ENCODE measurements at places on chromosomes 11 and 22. TPM values are rescaled to one million over a fixed set of nuclear protein-coding genes. Genes with fewer than 3 reads are reported as not detected.

OVOL1 gene
- total RNA-seq, result not detected

SYTL2 gene
- 68.8 TPM for total RNA-seq

SCUBE2 gene
- 0.40 TPM for total RNA-seq

LYVE1 gene
- total RNA-seq, result not detected

DNA sequence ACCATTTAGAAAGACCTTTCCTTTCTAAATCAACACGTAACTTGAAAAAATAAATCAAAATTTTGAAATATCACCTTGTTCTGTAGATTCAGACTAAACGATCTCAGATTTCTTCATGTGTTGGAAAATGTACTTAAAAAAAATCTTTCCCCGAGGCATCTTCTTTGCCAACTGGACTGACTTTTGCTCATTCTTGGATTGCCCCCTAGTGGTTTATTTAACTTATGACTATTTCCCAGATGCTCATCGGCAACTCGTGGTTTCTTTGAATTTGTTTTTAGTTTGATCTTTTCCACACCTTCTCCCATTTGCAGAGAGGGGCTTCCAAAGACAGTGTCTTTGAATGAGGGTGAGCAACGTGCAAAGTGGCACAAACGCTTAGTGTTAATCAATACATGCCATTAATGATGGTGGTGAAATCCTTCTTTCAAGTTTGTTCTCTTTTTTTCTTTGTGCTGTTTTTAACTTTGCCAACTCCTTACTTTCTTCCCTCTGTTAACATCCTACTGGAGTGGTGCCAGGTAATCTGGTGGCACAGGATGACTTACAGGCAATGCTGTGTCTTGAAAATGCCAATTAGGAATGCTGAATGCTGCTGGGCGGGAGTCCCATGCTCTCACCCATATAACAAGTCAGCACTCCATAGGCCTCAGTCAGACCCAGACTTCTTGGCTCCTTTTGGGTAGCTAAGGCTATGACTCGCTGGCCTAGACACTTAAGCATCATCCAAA lies 18.3 kb downstream of the PRSS23 start:
- no peak overlapping the region for H3K27ac ChIP-seq
- peaks cover 3% of the 10 kb centered on the region for H3K27me3 ChIP-seq
- H3K36me3 ChIP-seq, result no peaks in the 10 kb centered on the region
- DNase-seq, result no peak
- H3K4me1 ChIP-seq, result peaks cover 24% of the 10 kb centered on the region

DNA sequence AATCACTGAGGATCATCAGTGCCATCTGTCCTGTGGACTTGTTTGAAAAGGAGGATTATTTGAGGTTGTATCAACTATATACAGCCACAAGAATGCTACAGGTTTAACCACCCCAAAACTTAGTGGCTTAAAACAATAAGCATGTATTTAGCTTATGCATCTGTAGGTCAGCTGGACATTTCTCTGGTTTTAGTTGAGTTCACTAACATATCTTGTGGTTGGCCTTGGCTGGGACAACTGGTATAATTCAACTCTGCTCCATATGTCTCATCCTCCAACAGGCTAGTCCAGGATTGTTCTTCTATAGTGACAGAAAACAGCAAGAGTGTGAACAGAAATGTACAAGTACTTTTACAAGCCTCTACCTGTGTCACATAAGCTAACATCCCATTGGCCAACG lies 49.9 kb upstream of the SOX6 start:
- H3K4me3 ChIP-seq, result no peak overlapping the region
- no peaks in the 10 kb centered on the region for H3K36me3 ChIP-seq
- H3K27me3 ChIP-seq, result no peaks in the 10 kb centered on the region
- DNase-seq, result no peak

DNA sequence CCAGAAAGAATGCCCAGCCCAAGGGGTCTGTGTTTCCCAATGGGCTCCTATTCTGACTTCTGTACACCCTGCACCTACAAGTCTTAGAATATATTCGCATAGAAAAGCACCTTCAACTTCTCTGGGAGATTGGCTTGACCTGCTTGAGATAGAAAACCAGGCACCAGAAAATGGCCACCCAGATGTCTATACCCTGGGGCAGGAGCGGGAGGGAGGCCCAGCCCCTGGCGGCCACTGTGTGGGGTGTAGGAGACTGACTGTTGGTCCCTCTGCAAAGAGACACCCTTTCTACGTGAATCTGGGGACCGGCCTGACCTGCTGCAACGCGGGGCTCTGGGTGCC lies 8.5 kb downstream of the DENND6B start:
- no peaks in the 10 kb centered on the region for H3K27me3 ChIP-seq
- no peak overlapping the region for H3K27ac ChIP-seq
- no peaks in the 10 kb centered on the region for H3K36me3 ChIP-seq
- peaks cover 12% of the 10 kb centered on the region for H3K4me1 ChIP-seq
- no peak for DNase-seq

GRCh38 chr11:9516113-9516512 lies 55.3 kb downstream of the ZNF143 start:
- peaks cover 43% of the 10 kb centered on the region for H3K36me3 ChIP-seq
- H3K4me3 ChIP-seq, result no peak overlapping the region
- DNase-seq, result no peak
- H3K27me3 ChIP-seq, result no peaks in the 10 kb centered on the region

DNA sequence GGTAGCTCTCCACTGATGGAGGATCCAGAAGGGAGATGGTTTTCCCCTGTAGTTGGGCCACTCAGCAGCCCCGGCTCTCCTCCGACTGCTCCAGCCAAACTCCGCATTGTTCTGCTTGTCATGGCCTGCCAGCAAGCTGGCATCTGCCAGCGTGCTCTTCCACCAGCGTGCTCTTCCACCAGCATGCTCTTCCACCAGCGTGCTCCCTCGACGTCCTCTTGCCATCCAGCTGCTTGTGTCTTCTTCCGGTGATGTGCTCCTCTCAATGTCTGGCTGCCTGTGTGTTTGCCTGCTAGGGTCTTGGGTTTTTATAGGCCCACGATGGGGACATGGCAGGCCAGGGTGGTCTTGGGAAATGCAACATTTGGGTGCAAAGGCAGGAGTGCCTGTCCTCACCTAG lies 43.5 kb upstream of the GNAZ start:
- H3K27ac ChIP-seq, result no peak overlapping the region
- no peak overlapping the region for H3K4me3 ChIP-seq
- no peaks in the 10 kb centered on the region for H3K36me3 ChIP-seq
- no peaks in the 10 kb centered on the region for H3K27me3 ChIP-seq

DNA sequence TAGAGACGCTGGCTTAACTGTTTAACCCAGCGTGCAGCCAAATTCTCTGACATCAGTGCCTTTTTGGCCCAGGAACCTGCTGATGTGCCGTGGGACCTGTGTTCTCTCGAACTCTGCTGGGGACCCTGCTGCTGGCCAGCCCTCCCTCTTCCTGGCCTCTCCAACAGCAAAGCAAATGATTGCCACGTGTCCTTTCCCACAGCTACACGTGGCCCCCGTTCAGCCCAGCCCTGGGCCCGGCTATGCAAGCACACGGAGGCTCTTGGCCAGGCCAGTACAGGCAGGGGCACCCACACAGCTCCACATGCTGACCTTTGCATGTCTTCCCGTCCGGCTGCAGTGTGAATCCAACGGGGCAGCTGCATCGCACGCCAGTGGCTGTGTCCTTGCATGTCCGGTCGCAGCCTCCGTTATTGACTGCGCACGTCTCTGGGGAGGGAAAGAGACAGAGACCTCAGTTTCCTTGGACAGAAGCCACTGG lies 51.6 kb upstream of the TTLL12 start:
- H3K36me3 ChIP-seq, result no peaks in the 10 kb centered on the region
- DNase-seq, result no peak
- no peak overlapping the region for H3K27ac ChIP-seq
- H3K4me3 ChIP-seq, result no peak overlapping the region
- no peaks in the 10 kb centered on the region for H3K4me1 ChIP-seq

DNA sequence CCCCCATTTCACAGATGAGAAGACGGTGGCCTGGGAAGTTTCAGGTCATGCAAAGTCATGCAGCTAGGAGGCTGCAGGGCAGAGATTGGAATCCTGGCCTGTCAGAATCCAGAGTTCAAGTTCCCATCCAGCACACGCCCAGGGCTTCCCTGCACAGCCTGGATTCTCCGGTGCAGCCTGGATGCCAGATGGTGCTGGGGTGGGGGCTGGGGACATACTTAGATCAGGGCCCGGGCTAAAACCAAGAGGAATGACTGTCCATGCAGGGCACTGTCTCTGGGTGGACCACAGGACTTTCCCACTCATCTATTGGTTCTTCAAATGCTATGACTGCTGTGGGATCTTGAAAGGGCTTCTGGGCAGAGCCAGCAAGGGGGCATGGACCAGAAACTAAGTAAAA lies 24.6 kb downstream of the LMO1 start:
- H3K4me3 ChIP-seq, result no peak overlapping the region
- H3K4me1 ChIP-seq, result no peaks in the 10 kb centered on the region
- no peak for DNase-seq
- peaks cover 11% of the 10 kb centered on the region for H3K27me3 ChIP-seq
- no peaks in the 10 kb centered on the region for H3K36me3 ChIP-seq

GRCh38 chr11:76978818-76979217 lies 55.4 kb upstream of the B3GNT6 start:
- no peak overlapping the region for H3K4me3 ChIP-seq
- no peak for DNase-seq
- H3K27me3 ChIP-seq, result no peaks in the 10 kb centered on the region
- H3K27ac ChIP-seq, result no peak overlapping the region

DNA sequence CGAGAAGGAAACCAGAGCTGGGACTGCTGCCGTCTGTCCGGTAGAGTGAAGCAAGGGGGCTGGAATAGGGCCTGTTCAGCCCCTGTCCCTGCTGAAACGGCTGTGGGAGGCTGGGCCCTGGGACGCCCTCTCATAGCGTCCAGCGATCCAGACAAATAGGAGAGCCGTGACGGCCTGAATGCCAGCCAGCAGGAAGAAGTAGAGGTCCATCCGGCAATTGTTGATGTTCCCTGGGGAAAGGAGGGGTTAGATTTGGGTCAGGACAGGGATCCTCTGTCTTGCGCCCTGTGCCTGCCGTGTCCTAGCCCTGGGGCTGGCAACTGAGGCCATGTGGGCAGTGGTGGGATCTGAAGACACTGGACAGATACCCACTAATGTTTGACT lies 12.9 kb downstream of the TMEM132A start:
- peaks cover 4% of the 10 kb centered on the region for H3K27me3 ChIP-seq
- no peak for DNase-seq
- H3K4me1 ChIP-seq, result no peaks in the 10 kb centered on the region
- H3K36me3 ChIP-seq, result no peaks in the 10 kb centered on the region

GRCh38 chr11:64224151-64224890 lies 1.7 kb downstream of the TRPT1 start:
- peak overlapping the region; percentile 84 for H3K4me3 ChIP-seq
- H3K27ac ChIP-seq, result peak overlapping the region; percentile 80
- H3K36me3 ChIP-seq, result no peaks in the 10 kb centered on the region
- no peaks in the 10 kb centered on the region for H3K27me3 ChIP-seq

DNA sequence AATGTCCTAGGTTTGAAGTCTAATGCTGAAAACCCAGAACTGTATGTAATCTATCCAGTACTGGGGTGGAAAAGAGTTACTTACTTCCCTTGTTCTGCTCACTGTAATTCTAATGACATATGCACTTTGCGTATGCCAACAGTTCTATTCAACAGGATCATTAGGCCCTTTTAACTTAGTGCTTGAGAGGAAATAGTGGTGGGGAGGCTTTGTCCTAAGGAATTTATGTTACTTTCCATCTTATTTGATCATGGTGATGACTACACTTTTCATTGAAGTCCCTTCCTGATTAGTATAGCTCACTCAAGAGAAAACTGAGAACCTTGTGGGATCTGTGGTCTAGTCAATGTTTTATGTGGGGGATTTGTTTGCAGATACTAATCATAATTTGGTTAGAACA lies 348.2 kb downstream of the GUCY1A2 start:
- H3K27me3 ChIP-seq, result no peaks in the 10 kb centered on the region
- no peaks in the 10 kb centered on the region for H3K4me1 ChIP-seq
- H3K36me3 ChIP-seq, result no peaks in the 10 kb centered on the region
- no peak for DNase-seq

DNA sequence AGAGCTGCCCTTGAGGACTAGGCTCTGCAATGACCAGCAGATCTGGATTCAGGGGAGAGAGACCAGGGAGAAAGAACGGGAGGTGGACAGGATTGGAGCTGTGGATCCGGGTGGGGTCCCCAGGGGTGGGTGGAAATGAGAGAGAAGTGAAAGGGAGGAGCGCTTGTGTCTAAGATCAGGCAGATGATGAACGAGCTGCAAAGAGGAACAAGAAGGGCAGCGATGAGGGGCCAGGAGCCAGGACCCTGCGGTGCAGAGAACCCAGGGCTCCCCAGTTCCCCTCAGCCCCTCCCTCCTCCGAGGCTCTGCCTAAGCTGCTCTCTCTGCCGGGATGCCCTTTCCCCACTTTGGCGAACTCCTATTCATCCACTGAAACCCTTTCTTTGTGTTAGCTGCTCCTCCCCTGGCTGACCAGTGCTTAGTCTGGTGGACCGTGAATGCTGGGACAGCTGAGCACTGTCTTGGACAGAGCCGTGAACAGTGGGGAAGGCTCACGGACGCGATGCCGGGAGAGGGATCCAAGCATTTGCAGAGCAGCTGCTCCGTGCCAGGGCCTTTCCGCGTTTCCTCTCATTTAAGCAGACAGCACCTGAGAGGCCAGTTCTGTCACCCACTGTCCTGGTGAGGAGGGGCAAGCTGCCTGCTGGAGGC lies 35.9 kb downstream of the SHISAL1 start:
- DNase-seq, result no peak
- H3K27me3 ChIP-seq, result peaks cover 10% of the 10 kb centered on the region
- no peak overlapping the region for H3K27ac ChIP-seq
- H3K4me1 ChIP-seq, result no peaks in the 10 kb centered on the region

DNA sequence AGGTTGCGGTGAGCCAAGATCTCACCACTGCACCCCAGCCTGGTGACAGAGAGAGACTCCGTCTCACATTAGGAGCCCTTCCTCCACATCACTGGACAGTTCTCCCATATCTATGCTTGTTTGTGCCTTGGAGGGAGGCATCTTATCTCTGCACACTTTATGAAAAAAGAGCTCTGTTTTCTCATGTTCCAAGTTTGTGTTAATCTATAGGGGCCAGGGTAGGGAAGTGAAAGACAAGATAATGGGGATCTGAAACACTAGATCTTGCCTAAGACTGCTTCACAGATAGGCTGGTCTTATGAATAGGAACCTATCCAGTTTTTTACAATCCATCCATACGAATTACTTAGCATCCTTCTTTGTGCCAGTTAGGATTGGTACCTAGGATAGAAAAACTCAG lies 17.1 kb downstream of the OR6Q1 start:
- no peaks in the 10 kb centered on the region for H3K4me1 ChIP-seq
- H3K4me3 ChIP-seq, result no peak overlapping the region
- H3K27me3 ChIP-seq, result peaks cover 7% of the 10 kb centered on the region
- no peak for DNase-seq

DNA sequence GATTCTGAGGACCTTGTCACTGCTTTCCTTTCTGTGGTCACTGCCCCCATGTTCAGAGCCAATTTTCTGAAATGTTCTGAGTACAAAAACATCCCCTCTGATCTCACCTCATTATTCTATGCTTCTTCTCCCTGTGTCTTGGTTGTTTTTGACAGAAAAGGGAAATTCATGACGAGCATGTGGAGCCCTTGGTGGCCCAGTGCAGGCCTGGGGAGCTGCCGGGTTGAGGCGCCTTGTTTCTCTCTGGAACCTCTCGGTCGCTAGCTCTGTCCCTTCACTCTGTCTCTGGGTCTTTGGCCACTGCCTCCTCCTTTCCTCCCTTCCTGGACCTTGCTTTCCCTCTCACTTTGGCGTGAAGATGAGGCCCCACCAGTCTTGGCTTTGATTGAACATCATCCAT lies 63.0 kb upstream of the THY1 start:
- no peak for DNase-seq
- peaks cover 2% of the 10 kb centered on the region for H3K4me1 ChIP-seq
- peaks cover 42% of the 10 kb centered on the region for H3K27me3 ChIP-seq
- no peaks in the 10 kb centered on the region for H3K36me3 ChIP-seq
- H3K4me3 ChIP-seq, result no peak overlapping the region

Measured in natural killer cell treated with Interleukin-12 subunit alpha and Interleukin-12 subunit beta and Interleukin-15 and Interleukin-18, amount 100 ng/mL, for 72 hours (primary cell).